ENCODE measurements at places on chromosomes 13 and 19. TPM values are rescaled to one million over a fixed set of nuclear protein-coding genes. Genes with fewer than 3 reads are reported as not detected.

The TMPRSS9 gene
- not detected for total RNA-seq

The WDR88 gene
- not detected for total RNA-seq

The ZNF829 gene
- 3.7 TPM for total RNA-seq

The ARHGEF1 gene
- total RNA-seq = 19.2 TPM

The ZNF816 gene
- total RNA-seq = 24.0 TPM

The ENOX1 gene
- 0.51 TPM for total RNA-seq

The MIA gene
- total RNA-seq = 0.26 TPM

The STAP2 gene
- 132 TPM for total RNA-seq

The METTL21C gene
- total RNA-seq = not detected

The EDNRB gene
- total RNA-seq = not detected

The MAST1 gene
- 0.38 TPM for total RNA-seq

The C19orf73 gene
- total RNA-seq = 1.9 TPM

The DUS3L gene
- total RNA-seq = 26.8 TPM

The PALM3 gene
- total RNA-seq = not detected

The GADD45B gene
- 26.1 TPM for total RNA-seq

The GZMM gene
- total RNA-seq = not detected

DNA sequence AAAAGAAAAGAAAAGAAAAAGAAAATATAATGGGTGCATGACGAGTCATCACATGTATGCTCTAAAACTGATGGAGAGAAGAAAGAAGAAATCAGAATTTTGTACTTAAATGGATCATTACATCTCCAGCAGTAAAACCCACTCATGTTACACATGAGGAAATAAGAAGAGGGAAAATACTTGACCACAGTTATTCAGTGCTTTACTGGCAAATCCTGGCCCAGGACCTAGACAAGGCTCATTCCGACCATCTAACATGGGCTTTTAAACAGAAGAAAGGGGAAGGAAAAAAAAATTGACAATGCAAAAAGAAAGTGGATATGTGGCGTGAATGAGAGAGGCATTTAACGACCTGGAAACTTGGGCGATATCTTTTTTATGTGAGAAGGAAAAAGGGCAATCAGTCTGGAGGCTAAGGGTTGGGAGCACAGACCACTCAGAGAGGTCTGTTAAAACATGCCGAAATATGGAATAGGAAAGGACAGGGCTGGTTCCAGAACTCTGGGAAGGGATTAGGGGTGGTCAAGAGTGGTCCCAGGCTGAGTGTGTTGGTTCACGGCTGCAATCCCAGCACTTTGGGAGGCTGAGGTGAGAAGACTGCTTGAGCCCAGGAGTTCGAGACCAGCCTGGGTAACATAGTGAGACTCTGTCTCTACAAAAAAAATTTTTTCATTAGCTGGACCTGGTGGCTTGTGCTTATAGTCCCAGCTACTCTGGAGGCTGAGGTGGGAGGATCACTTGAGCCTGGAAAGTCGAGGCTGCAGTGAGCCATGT lies 1.6 kb downstream of the SIGLECL1 start:
- no peak for DNase-seq

- peak; percentile 41 for DNase-seq
Observed at GRCh38 chr19:1512671-1513498, at the start of gene ADAMTSL5. ADAMTSL5 (minus strand) TSS chr19:1513019; CDS start chr19:1510943, 2,076 bp downstream.

DNA sequence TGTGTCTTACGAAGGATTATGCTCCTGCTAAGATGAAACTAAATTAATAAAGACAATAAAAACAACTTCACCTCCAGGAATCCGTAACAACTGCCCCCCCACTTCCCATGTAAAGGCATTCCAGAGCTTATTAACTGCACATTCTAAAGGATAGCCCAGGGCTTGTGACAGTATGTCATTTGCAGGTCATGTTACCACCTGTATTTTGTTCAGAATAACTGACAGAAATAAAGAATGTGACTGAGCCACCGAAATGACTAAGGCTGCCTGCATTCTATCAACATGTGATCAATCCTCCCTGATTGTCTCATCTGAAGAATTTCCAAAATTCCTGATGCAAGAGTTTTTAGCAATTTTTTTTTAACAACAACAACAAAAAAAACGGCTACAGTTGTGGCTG lies 117.2 kb downstream of the MIPEP start:
- peak; percentile 87 for DNase-seq

DNA sequence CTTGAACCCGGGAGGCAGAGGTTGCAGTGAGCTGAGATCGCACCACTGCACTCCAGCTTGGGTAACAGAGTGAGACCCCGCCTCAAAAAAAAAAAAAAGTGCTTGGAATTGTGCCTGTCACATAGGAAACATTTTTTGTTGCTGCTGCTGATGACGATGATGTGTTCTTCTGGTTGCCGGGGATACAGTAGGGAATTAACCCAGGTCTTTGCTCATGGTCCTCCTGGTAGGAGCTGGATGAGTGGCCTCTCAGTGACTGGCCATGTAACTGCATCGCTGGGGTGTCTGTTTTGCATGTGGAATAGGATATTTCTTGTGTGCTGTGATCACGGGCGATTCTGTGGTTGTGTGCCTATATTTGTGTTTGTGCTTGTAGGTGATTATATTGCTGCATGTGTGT lies 4.7 kb upstream of the CNFN start:
- DNase-seq = no peak

- DNase-seq = no peak
Observed at GRCh38 chr19:46746281-46747057, at the start of gene STRN4. STRN4 (minus strand) TSS chr19:46746450; CDS start chr19:46746430, 20 bp downstream.

DNA sequence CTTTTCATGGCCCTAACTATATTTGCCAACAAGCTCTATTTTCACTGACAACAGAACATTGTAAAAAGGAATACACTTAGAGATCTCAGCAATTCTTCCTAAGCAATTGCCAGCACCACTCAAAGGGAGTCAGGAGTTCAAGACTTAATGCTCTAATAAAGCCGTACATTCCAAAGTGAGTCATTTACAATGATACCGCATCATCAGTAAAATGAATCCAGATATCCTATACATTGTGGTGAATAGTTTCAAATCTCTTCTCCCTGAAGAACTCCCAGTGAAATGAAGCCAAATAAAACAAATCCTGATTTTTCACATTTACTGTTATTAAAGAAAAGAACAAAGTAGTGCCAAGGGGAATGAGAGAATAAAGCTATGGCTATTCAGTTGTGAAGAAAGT lies 2898.7 kb upstream of the PCDH20 start:
- no peak for DNase-seq

GRCh38 chr19:29714371-29714952 lies 599 bp downstream of the C19orf12 start:
- peak; percentile 7 for DNase-seq

DNA sequence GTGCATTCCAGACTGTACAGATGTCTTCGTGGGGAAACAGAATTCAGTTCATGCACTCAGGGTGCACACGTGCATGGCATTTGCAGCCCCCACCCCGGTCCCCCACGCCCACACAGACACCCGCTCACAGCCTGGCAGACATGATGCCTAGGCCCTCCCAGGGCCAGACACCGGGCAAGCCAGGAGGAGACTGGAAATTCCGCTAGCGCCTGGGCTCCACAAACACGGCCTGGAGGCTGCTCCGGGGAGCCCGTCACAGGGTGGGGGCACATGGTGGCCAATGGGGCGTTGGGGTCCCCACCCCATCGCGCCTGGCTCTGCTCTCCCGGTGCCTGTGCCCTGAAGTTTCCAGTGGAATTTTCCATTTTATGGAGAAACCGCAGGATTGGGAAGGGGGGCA lies 3.6 kb downstream of the CILP2 start:
- no peak for DNase-seq

- peak; percentile 27 for DNase-seq
Observed at GRCh38 chr19:18865973-18866799, 29.8 kb downstream of the CERS1 start.

DNA sequence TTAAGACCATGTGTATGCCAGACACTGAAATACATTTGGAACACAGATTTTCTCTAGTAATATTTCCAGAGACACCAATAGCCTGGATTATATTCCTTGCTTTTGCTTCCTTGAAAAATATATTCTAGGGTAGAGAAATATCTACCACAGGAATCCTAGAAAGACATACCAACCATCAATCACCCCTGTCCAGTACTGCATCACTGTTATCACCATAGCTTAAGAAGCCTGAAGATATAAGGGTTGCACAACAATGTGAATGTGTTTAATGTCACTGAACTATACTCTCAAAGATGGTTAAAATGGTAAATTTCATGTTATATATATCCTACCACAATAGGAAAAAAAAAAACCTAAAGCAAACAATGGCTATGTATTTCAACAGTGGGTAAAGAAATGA lies 163.6 kb downstream of the DIAPH3 start:
- no peak for DNase-seq

GRCh38 chr19:22286151-22286810 lies at the start of gene ZNF729:
ZNF729 (plus strand) TSS chr19:22286441; CDS start chr19:22286526, 85 bp downstream.
- DNase-seq = no peak

DNA sequence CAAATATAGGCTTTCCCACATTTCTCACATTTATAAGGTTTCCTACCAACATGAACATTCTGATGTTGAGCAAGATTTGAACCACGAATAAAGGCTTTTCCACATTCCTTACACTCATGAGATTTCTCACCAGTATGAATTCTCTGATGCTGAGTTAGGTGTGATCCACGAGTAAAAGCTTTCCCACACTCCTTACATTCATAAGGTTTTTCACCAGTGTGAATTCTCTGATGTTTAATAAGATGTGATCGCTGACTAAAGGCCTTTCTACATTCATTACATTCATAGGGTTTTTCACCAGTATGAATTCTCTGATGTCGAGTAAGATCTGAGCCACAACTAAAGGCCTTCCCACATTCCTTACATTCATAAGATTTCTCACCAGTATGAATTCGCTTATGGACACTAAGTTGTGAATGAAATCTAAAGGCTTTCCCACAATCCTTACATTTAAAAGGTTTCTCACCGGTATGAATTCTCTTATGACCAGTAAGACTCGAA lies 19.0 kb downstream of the ZNF790 start:
- no peak for DNase-seq

DNA sequence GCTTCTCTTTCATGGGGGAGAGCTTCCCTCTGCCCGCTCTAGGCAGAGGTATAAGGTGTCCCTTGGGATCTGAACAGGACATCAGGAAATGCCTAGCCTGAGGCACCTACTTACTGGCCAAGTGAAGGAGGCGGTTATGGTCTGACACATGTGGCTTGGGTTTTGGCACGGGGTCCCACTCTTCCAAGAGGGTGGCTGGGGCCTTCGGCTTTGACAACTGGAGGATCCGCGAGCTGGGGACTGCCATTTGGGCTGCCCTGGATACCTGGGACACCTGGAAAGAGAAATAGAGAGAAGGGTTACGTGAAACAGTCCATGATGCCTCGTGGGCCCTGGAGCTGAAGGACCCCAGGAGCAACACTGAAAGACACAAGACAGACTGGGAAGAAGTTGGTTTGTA lies 22.4 kb upstream of the MIER2 start:
- DNase-seq = no peak

GRCh38 chr19:2111886-2112285 lies 15.2 kb downstream of the IZUMO4 start:
- no peak for DNase-seq

GRCh38 chr13:97005625-97006262 lies 11.5 kb upstream of the OXGR1 start:
- DNase-seq = peak; percentile 77

DNA sequence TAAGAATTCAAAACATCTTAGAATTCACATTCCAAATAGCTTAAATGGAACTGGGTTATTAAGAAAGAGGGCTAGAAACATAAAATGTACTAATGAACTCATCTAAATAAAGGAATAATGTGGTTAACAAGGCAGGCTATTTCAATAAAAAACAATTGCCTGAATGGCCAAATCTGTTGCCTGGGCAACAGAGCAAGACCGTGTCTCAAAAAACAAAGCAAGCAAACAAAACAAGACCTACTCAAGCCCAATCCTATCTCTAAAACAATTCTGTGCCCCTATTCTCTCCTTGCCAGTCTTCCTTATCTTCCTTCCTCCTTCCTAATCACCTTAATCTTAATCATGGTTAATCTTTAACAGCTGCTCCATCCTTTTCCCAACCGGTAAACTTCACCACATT lies 12.1 kb downstream of the IGFL1 start:
- no peak for DNase-seq

GRCh38 chr19:34963573-34964406 lies at the start of gene ZNF792:
ZNF792 (minus strand) TSS chr19:34964229; CDS start chr19:34963662, 567 bp downstream.
- no peak for DNase-seq

DNA sequence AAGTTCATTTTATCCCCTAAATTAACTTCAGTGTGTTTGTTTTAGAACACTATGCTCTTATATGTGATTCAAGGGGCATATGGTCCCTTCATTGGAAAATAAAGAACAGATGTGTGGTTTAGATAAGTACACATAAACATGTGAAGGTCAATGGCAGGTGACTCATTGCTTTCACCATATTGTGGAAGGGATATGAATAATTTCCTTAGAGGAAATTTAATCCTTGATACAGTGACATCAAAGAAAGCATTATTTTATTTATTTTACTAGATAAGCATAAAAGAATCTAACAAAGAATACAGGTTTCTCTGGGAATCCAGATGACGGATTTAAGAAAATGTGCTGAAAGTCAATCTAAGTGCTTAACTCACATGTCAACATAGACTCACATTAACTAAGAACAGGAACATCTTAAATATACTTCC lies 373.5 kb downstream of the KCTD12 start:
- peak; percentile 93 for DNase-seq

- DNase-seq = no peak
Observed at GRCh38 chr13:24180750-24181377, 20.3 kb downstream of the SPATA13 start.

GRCh38 chr19:50826492-50827240 lies 3.1 kb upstream of the KLK1 start:
- no peak for DNase-seq

DNA sequence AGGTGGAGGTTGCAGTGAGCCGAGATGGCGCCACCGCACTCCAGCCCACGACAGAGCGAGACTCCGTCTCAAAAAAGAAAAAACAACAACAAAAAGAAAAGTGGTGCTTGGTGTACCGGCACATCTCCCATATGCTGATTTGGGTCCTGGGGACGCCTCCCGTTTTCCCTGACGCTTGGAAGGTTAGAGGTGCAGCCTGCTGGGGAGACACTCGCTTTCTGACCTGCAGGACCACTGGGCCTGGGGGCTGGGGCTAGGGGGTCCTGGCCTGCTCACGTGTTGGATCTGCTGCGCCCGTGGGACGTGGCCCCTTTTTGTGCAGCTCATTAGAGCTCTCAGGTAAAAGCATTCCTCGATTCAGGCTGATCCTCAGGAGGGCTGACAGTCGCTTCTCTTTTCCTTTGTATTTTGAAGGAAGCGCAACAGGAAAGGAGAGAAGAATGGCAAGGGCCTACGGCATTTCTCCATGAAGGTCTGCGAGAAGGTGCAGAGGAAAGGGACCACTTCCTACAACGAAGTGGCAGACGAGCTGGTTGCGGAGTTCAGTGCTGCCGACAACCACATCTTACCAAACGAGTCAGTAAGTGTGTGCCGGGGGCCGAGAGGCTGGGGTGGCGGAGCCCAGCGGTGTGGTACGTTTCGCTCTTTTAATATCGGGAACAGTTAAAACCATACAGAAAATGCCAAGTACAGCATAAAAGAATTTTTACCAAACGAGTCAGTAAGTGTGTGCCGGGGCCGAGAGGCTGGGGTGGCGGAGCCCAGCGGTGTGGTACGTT lies 25.1 kb downstream of the ATP4B start:
- no peak for DNase-seq
